Stimulated activated naive B cell treated with anti-CD40 and anti-IgM and Interleukin-4, amounts not matched to agents 10 μg/mL and 1 μg/mL and 100 μg/mL, for 72 hours (primary cell): ENCODE measurements at places on chromosomes 11 and 22.
A peak's percentile ranks its signal among the peaks of the same experiment; 100 is the strongest.

- peaks cover 21% of the 10 kb centered on the region for H3K36me3 ChIP-seq
- no peak overlapping the region for H3K4me3 ChIP-seq
- H3K27ac ChIP-seq, result no peak overlapping the region
- peaks cover 26% of the 10 kb centered on the region for H3K4me1 ChIP-seq
- DNase-seq, result no peak
These were observed 115.1 kb downstream of the ATXN10 start for GRCh38 chr22:45786726-45787125.

DNA sequence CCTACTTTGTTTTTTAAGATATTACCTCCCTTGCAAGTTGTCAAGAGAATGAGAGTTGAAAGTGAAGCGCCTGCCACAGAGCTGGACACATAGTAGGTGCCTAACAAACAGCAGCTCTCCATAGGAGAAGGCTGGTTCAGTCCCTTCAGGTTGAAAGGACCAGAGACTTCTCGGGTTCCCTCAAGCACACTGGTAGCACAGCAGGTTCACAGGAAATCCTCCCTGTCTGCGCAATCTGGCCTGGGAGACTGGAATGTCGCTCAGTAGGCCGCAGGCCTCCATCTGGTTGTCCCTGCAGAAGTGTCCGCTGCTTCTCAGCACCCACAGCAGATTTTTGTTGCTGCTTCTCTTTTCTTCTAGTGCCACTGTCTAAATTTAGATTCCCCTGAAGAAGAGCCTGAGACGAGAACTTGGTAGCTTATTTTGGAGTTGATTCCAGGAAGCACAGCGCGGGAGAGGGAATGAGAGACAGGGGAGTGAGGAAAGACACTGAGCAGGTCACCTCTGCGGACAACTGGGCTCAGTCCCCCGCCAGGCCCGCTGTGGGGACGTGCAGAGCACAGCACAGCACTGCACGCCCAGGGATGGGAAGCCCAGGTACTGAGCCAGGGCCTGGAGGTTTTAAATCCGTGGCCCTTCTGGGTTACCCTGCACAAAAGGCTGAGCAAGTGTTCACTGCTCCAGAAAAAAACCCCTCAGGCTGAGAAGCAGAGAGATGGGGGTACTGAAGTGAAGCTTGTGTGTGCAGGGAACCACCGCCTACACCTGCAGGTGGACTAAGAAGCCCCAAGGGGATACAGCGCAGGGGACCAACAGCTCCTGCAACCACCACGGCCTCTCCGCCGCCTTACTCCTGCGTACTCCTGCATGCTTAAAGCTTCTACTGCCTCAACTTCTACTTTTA is 31.6 kb downstream of the RBX1 start:
- peak overlapping the region; percentile 42 for H3K27ac ChIP-seq
- peak; percentile 50 for DNase-seq
- H3K36me3 ChIP-seq, result no peaks in the 10 kb centered on the region
- H3K4me3 ChIP-seq, result peak overlapping the region; percentile 19
- no peaks in the 10 kb centered on the region for H3K27me3 ChIP-seq
- H3K4me1 ChIP-seq, result peaks cover 13% of the 10 kb centered on the region

- H3K27me3 ChIP-seq, result peaks cover 4% of the 10 kb centered on the region
- no peak overlapping the region for H3K27ac ChIP-seq
- H3K4me3 ChIP-seq, result no peak overlapping the region
- DNase-seq, result no peak
- no peaks in the 10 kb centered on the region for H3K4me1 ChIP-seq
These were observed 96.8 kb downstream of the TTC28 start for GRCh38 chr22:28582806-28583205.

- H3K27me3 ChIP-seq, result no peaks in the 10 kb centered on the region
- peaks cover 24% of the 10 kb centered on the region for H3K36me3 ChIP-seq
- no peak overlapping the region for H3K4me3 ChIP-seq
- peak overlapping the region; percentile 1 for H3K27ac ChIP-seq
- no peak for DNase-seq
These were observed 31.5 kb downstream of the PARVG start for GRCh38 chr22:44211946-44212930.

- DNase-seq, result no peak
- H3K36me3 ChIP-seq, result peaks cover 59% of the 10 kb centered on the region
- peak overlapping the region; percentile 96 for H3K27ac ChIP-seq
- peaks cover 4% of the 10 kb centered on the region for H3K27me3 ChIP-seq
- no peak overlapping the region for H3K4me3 ChIP-seq
These were observed 2.0 kb upstream of the JAML start for GRCh38 chr11:118226781-118227180.

- no peaks in the 10 kb centered on the region for H3K4me1 ChIP-seq
- no peak overlapping the region for H3K4me3 ChIP-seq
- DNase-seq, result no peak
- H3K36me3 ChIP-seq, result no peaks in the 10 kb centered on the region
These were observed 78.7 kb downstream of the PIWIL3 start for GRCh38 chr22:24695561-24696511.

GRCh38 chr11:104352036-104352435 is 188.1 kb upstream of the PDGFD start:
- no peaks in the 10 kb centered on the region for H3K27me3 ChIP-seq
- no peaks in the 10 kb centered on the region for H3K4me1 ChIP-seq
- H3K4me3 ChIP-seq, result no peak overlapping the region
- no peak for DNase-seq
- no peak overlapping the region for H3K27ac ChIP-seq

GRCh38 chr11:18615628-18616392 is 16.2 kb downstream of the MISFA start:
- DNase-seq, result no peak
- peak overlapping the region; percentile 51 for H3K4me3 ChIP-seq

DNA sequence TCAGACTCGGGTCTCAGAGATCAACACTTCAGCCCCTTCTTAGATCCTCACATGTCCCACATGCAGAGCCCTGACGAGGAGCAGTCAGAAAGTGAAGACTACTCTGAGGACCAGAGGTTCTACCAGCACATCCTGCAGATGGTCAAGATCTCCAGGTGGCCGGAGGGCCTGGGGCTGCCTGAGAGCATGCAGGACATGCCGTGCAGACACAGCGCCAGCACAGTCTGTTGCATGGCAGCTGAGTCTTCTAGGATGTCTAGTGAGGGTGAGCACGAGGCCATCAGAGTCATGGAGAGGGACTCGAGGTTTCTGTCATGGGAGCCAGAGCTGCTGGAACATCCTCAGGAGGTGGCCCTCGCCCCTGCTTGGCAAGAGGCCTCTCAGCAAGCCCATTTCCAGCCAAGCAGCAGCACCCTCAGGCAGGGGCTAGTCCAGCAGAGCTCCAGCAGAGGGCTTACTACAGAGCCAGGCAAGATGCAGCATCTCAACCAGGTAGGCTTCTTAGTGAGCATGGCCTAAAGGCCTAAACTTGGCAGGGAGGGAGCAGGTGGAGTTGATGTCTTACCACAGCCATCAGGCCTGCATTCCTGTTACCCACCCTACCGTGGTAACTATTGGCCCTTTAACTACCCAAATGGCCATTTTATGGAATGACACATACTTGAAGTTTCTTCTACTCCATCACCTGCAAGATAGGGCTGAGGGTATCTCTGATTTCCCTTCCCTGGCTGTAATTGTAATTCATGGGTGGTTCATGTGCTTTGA is 28.7 kb downstream of the CEP164 start:
- H3K4me3 ChIP-seq, result no peak overlapping the region
- H3K27ac ChIP-seq, result no peak overlapping the region
- H3K27me3 ChIP-seq, result no peaks in the 10 kb centered on the region
- H3K4me1 ChIP-seq, result no peaks in the 10 kb centered on the region
- no peak for DNase-seq

DNA sequence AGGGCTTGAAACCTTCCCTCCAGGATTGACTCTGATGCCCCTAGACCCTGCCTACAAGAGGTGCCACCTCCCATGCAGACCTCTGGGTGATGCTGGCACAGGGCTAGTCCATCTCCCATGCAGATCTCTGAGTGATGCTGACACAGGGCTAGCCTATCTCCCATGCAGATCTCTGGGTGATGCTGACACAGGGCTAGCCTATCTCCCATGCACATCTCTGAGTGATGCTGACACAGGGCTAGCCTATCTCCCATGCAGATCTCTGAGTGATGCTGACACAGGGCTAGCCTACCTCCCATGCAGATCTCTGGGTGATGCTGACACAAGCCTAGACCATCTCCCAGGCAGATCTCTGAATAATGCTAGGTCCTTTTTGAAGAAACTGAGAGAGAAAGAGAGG is 321.7 kb downstream of the NTM start:
- no peak overlapping the region for H3K27ac ChIP-seq
- DNase-seq, result no peak
- peaks cover 32% of the 10 kb centered on the region for H3K27me3 ChIP-seq
- H3K36me3 ChIP-seq, result peaks cover 3% of the 10 kb centered on the region

- no peak for DNase-seq
- no peaks in the 10 kb centered on the region for H3K27me3 ChIP-seq
- peak overlapping the region; percentile 44 for H3K27ac ChIP-seq
These were observed 12.5 kb upstream of the POU2AF1 start for GRCh38 chr11:111391328-111392124.

- H3K27me3 ChIP-seq, result no peaks in the 10 kb centered on the region
- peaks cover 63% of the 10 kb centered on the region for H3K36me3 ChIP-seq
- peak overlapping the region; percentile 97 for H3K27ac ChIP-seq
- peak overlapping the region; percentile 73 for H3K4me3 ChIP-seq
- peaks cover 89% of the 10 kb centered on the region for H3K4me1 ChIP-seq
These were observed 6.8 kb downstream of the TBC1D22A start for GRCh38 chr22:46769191-46769675.

GRCh38 chr11:23236826-23237555 is 376.7 kb upstream of the CCDC179 start:
- H3K36me3 ChIP-seq, result no peaks in the 10 kb centered on the region
- DNase-seq, result no peak
- no peaks in the 10 kb centered on the region for H3K4me1 ChIP-seq
- H3K27me3 ChIP-seq, result no peaks in the 10 kb centered on the region
- no peak overlapping the region for H3K4me3 ChIP-seq

GRCh38 chr11:76739798-76740197 is 43.4 kb upstream of the TSKU start:
- no peak overlapping the region for H3K4me3 ChIP-seq
- no peak for DNase-seq
- no peaks in the 10 kb centered on the region for H3K4me1 ChIP-seq
- no peak overlapping the region for H3K27ac ChIP-seq
- peaks cover 33% of the 10 kb centered on the region for H3K27me3 ChIP-seq
